Pericardium fibroblast (primary cell): ENCODE measurements at places on chromosomes 6 and 20. TPM values are rescaled to one million over a fixed set of nuclear protein-coding genes. Genes with fewer than 3 reads are reported as not detected.

Gene RIPOR2
- 4.0 and 35.2 TPM in 2 replicates for total RNA-seq

Gene AGPAT4
- total RNA-seq = 3.9 and 4.5 TPM in 2 replicates

Gene WFDC5
- total RNA-seq = not detected in 2 replicates

Gene ENPP3
- total RNA-seq = not detected in 2 replicates

Gene BTN1A1
- not detected in 2 replicates for total RNA-seq

Gene MYBL2
- 2.6 and 2.7 TPM in 2 replicates for total RNA-seq

Gene RSPO4
- total RNA-seq = not detected in 2 replicates

Gene AVP
- total RNA-seq = not detected in 2 replicates

Gene NUS1
- total RNA-seq = 12.7 and 15.1 TPM in 2 replicates

Gene COMMD7
- total RNA-seq = 18.0 and 26.4 TPM in 2 replicates

Gene SKIC2
- 34.1 and 37.6 TPM in 2 replicates for total RNA-seq

Gene NRSN1
- not detected in 2 replicates for total RNA-seq

Gene QKI
- total RNA-seq = 97.9 and 140 TPM in 2 replicates

Gene TREM2
- total RNA-seq = not detected in 2 replicates

Gene COL12A1
- total RNA-seq = 170 and 390 TPM in 2 replicates

Gene RIPOR3
- total RNA-seq = 4.0 and 11.0 TPM in 2 replicates

Gene KCNK5
- total RNA-seq = not detected in 2 replicates

Gene PFDN6
- total RNA-seq = 20.3 and 43.9 TPM in 2 replicates

Gene HSPA1A
- total RNA-seq = 62.6 and 74.3 TPM in 2 replicates

Gene SEMG1
- not detected in 2 replicates for total RNA-seq

Gene CHD6
- total RNA-seq = 12.4 and 15.9 TPM in 2 replicates

Gene MKKS
- 4.7 and 6.1 TPM in 2 replicates for total RNA-seq

Gene HRH3
- total RNA-seq = not detected in 2 replicates

Gene EYA4
- 0.60 TPM in 1 of 2 replicates, not detected in the other for total RNA-seq

Gene ECT2L
- not detected in 2 replicates for total RNA-seq

Gene C6orf52
- total RNA-seq = 0.23 TPM in 1 of 2 replicates, not detected in the other

Gene C6orf141
- total RNA-seq = 1.0 and 1.3 TPM in 2 replicates

Gene NMBR
- total RNA-seq = not detected in 2 replicates
